ENCODE measurements at places on chromosomes 13 and 19. TPM values are rescaled to one million over a fixed set of nuclear protein-coding genes. Genes with fewer than 3 reads are reported as not detected.

GRCh38 chr13:79190932-79191331 lies 215.1 kb downstream of the RBM26 start:
- H3K27ac ChIP-seq: no peak overlapping the region
- H3K27me3 ChIP-seq: no peaks in the 10 kb centered on the region
- H3K4me3 ChIP-seq: no peak overlapping the region

DNA sequence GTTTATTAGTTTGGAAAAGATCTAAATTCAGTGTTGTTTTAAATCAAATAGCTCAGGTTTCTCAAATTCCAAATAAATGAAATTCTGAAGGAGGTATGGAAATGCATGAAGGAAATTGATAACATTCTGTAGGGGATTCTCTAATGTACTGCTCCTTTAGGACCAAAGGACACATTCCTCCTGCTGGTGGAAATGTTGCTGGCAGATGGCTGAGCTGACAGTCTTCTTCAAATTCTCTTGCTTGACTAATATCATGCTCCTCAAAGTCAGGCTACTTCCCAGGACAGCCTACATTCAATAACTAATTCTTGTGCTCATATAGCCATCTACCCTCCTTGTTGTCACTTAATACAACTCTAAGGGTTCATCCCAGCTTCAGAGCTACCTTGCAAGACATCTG lies 1118.5 kb downstream of the PCDH9 start:
- H3K27ac ChIP-seq: no peak overlapping the region
- no peak overlapping the region for H3K4me3 ChIP-seq
- no peak for DNase-seq
- no peaks in the 10 kb centered on the region for H3K4me1 ChIP-seq
- H3K27me3 ChIP-seq: no peaks in the 10 kb centered on the region
- no peaks in the 10 kb centered on the region for H3K36me3 ChIP-seq

- no peaks in the 10 kb centered on the region for H3K36me3 ChIP-seq
- no peaks in the 10 kb centered on the region for H3K27me3 ChIP-seq
- H3K4me3 ChIP-seq: no peak overlapping the region
Measured at GRCh38 chr19:3106509-3107141, 12.5 kb downstream of the GNA11 start.

- no peak overlapping the region for H3K27ac ChIP-seq
- H3K4me3 ChIP-seq: no peak overlapping the region
- H3K4me1 ChIP-seq: no peaks in the 10 kb centered on the region
- no peaks in the 10 kb centered on the region for H3K36me3 ChIP-seq
- H3K27me3 ChIP-seq: no peaks in the 10 kb centered on the region
Measured at GRCh38 chr13:100564444-100565223, 24.0 kb downstream of the GGACT start.

DNA sequence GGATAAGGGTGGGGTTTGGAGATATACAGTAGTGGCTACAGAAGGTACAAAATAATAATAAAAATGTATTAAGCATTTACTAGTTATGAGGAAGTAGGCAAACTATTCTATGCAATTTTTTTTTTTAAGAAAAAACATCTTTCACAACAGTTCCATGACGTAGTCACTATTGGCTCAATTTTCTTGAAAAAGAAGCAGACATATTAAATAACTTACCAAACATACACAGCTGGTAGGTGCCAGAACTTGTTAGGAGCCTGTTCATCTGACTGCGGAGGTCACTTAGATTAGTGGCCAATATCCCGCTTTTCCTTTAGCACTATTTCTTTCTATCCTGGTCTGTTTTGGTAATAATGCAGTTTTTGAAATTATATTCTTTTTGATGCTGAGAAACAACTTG lies 593.5 kb downstream of the KCTD12 start:
- DNase-seq: no peak
- H3K27me3 ChIP-seq: no peaks in the 10 kb centered on the region
- no peaks in the 10 kb centered on the region for H3K36me3 ChIP-seq
- no peak overlapping the region for H3K4me3 ChIP-seq
- H3K4me1 ChIP-seq: no peaks in the 10 kb centered on the region

ATP1A3 gene
- total RNA-seq: 1.6 TPM

SHISA2 gene
- total RNA-seq: 0.28 TPM

Measured in sigmoid colon (tissue), 7 donors.